CD4-positive, CD25-positive, alpha-beta regulatory T cell (primary cell): ENCODE measurements at places on chromosomes 2 and 18.
A peak's percentile ranks its signal among the peaks of the same experiment; 100 is the strongest.

DNA sequence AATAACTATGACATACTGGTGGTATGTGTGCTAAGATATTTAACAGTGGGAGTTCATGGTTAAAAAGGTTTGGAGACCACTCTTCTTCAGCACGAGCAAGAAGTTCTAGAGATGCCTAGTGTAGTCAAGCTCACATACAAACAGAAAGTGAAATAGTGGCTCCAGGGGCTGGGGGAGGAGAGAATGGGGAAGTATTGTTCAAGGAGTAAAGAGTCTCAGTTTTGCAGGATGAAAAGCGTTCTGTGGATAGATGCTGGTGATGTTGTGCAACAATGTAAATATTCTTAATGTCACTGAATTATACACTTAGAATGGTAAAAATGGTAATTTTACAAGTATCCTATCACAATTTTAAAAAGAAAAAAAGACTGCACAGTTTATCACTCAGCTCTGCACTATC, 29.0 kb upstream of the EPAS1 start:
- no peak for DNase-seq

- DNase-seq, result no peak
Observed at GRCh38 chr18:22174341-22175145, 5.2 kb downstream of the GATA6 start.

GRCh38 chr18:80009661-80010550, 21.5 kb upstream of the TXNL4A start:
- DNase-seq, result no peak

DNA sequence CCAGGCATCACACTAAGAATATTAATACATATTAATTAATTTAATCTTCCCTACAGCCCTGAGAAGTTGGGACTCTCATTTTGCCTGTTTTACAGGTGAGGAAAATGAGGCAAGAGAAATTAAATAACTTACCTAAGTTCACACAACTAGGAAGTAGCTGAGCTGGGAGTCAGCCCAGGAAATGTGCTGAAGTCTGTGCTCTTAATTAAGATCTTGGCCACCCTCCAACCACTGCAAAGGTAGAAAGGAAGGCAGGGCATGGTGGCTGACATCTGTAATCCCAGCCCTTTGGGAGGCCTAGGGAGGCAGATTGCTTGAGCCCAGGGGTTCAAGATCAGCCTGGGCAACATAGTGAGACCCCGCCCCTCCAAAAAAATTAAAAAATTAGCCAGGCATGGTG, 12.9 kb upstream of the MGAT4A start:
- DNase-seq, result no peak

- DNase-seq, result peak; percentile 64
Observed at GRCh38 chr2:9712263-9712662, 81.5 kb upstream of the YWHAQ start.

- no peak for DNase-seq
Observed at GRCh38 chr2:199433204-199433832, 24.4 kb downstream of the SATB2 start.

DNA sequence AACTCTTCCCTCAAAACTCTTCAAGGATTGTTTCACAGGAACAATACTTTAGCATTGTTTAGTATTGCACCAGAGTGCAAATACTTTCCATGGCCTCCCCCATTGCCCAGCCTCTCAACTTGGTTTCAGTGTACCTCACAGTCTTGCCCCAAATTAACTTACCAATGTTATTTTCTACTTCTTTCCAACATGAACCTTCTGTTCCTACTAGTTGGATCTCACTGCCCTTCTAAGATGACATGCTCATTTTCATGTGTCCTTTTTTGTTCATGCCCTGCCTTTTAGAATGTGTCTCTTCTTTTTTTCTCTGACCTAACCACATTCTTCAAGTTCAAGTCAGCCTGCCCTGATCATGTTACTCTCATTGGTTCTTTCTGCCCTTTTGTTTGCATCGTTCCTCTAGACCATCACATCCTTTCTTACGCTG, 4.1 kb downstream of the SPATS2L start:
- DNase-seq, result no peak

- DNase-seq, result no peak
Observed at GRCh38 chr2:197159661-197160211, 150.8 kb downstream of the ANKRD44 start.

GRCh38 chr2:143029141-143029540, 100.1 kb upstream of the ARHGAP15 start:
- DNase-seq, result no peak

DNA sequence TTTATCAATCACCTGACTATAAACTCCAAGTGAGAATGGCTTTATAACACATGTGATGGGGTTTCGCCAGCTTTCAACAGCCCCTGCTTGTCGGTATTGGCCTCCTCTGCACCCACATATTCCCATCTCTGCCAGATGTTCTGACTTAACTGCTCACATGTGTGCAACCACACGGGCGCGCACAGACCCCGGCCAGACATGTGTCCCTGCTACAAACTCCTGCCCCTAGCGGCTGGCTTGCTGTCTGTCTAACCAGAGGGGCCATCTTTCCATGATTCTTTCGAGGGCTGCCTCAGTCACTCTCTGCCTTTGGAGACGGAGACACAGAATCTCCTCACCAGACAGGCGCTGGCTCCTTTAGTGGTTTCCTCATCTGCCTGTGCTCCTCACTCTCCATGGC, 15.3 kb downstream of the STON1 start:
- no peak for DNase-seq

GRCh38 chr2:40477361-40477760, 25.5 kb upstream of the SLC8A1 start:
- no peak for DNase-seq

GRCh38 chr2:96502891-96503636, 2.1 kb downstream of the NEURL3 start:
- DNase-seq, result no peak

GRCh38 chr2:185202381-185202780, 536.2 kb upstream of the FSIP2 start:
- DNase-seq, result no peak

DNA sequence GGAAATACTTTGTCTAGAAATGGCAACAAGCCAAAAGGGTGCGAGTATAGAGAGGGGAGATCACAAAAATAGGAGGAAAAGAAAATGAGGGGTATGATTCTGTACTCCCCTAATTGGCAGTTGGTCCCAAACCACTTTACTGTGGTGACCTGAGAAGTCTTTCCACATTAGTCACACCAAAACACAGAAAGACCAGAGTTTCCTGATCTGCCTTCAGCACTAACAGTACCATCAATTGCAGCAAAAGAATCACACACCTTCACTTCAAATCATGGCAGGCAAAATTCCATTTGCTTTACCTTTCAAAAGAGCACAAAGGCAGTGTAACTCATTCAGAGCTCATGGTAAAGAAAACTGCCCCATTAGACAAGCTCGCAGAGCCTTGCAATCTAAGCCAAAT, 86.8 kb downstream of the ALK start:
- no peak for DNase-seq

- DNase-seq, result peak; percentile 31
Observed at GRCh38 chr2:191811807-191812602, 34.9 kb downstream of the CAVIN2 start.

GRCh38 chr2:104862058-104862941, 8.4 kb downstream of the POU3F3 start:
- DNase-seq, result no peak

- DNase-seq, result no peak
Observed at GRCh38 chr18:79502782-79503181, 107.1 kb downstream of the NFATC1 start.

- no peak for DNase-seq
Observed at GRCh38 chr2:8662239-8662879, 19.5 kb upstream of the ID2 start.

DNA sequence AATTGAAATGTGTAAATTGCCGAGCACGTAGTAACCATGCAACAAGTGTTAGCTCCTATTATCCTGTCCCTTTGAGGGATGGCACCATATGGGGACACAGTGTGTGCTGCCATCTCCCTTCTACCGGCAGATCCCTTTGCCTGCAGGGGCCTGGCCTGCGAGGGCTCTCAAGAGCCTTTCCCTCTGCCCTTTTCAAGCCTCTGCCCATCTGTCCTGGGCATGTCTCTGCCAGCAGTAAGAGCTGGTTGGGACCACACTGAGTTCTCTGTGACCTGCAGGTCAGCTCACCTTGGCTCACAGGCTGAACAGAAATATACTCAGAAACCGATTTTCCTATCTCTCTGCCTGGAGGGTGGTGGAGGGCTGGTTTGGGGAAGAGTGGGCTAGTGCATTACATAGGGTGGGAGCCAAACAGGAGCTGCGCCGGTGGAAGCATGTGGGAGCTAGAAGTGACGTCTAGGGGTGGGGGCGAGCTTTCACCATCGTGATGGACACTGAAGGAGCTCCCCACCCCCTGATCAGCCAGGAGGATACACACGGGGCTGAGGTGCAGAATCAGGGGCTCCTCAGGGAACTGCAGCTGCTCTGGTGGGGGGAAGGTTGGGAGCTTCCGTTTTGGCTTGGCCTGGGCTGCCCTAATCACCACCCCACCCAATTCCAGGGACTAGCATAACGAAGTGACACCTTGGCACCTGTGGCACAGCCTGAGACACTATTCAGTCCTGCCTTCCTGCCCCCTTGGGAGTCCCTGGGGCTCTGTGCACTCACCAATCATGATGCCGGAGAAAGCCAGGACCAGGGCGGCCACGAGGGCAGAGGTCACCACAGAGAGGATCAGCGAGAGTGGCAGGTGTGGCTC, 109.7 kb downstream of the CLIP4 start:
- no peak for DNase-seq

GRCh38 chr2:1900732-1901131, 156.4 kb upstream of the PXDN start:
- no peak for DNase-seq

DNA sequence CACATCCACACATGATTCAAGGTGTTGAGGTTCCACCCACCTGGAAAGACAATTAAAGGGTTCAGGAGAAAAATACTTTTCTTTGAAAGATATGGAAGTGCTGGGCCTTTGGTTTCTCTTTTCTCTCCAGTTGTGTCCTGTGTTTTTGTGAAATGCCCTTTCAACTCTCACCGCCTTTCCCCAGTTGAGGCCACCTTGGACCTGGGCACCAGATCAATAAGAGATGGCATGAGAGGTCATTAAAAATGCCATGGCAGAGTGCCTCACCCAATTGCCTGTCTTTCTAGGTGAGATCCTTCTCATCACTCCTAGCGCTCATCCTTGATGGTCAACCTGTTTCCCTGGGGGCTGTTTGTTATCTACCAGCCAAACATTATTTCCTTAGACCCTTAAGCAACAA, 453.9 kb downstream of the TSN start:
- no peak for DNase-seq

DNA sequence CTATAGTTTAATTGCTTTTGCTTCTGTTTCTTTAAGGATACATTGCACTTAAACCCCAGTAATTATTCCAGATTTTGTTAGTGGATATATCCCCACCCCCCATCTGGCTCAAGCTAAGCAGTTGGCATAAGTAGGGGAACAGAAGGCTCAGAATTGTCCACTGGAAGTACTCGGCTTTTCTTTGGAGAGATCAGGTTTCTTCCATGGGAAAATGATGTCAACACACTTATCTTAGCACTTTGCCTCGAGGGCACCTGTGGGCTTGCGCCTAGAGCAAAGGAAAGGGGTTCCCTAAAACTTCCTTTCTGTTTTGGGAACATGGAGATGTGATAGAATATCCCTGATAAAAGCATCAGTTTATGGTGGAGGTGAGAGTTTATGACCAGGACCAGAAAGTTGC, 130.6 kb downstream of the FMNL2 start:
- DNase-seq, result no peak

- DNase-seq, result no peak
Observed at GRCh38 chr2:206990360-206990759, 51.0 kb downstream of the CPO start.

DNA sequence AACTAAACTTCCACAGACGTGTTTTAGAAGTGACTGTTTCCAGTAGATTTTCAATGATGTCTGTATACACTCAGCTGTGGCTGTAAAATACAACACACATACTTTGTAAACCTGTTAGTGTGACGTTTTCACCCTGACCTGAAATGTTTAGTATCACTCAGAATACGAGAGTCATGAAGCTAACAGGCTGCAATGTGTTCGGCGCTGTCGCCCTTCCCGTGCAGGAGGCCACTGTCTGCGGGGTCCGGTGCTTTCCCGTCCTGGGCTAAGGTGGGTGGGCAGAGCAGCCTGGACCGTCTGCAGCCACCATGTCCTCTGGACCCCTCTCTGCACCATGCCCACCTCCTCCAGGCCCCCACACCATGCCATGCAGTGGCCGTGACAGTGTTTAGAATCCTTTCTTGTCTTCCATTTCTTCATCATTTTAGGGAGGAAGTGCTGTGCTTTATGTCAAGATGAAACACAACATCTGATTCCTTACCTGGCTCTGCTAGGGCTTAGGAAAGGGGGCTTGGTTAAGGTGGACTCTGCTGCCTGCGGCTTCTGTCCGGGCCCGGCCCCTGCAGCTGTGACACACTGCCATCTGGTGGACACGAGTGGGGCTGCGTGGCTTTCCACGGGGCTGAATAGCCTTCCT, 53.8 kb upstream of the RBM44 start:
- DNase-seq, result peak; percentile 59

- no peak for DNase-seq
Observed at GRCh38 chr2:64479259-64480117, 25.5 kb downstream of the LGALSL start.
